Ureter (tissue), 1 donor: ENCODE measurements at places on chromosomes 3 and 15. TPM values are rescaled to one million over a fixed set of nuclear protein-coding genes. Genes with fewer than 3 reads are reported as not detected.

The ABCC5 gene
- total RNA-seq = 119 TPM

The GABRA5 gene
- not detected for total RNA-seq

The FAM43A gene
- 5.2 TPM for total RNA-seq

The GASK1A gene
- 14.6 TPM for total RNA-seq

The PGBD4 gene
- 1.5 TPM for total RNA-seq

The SATB1 gene
- total RNA-seq = 59.7 TPM

The STAB1 gene
- total RNA-seq = 191 TPM

The OR5H14 gene
- not detected for total RNA-seq

The NSUN3 gene
- total RNA-seq = 22.7 TPM

The GOLGA6A gene
- not detected for total RNA-seq

The RFTN1 gene
- total RNA-seq = 24.4 TPM

The MEGF11 gene
- not detected for total RNA-seq

The ERC2 gene
- 1.1 TPM for total RNA-seq

The KLHL40 gene
- not detected for total RNA-seq

The TP53BP1 gene
- total RNA-seq = 73.0 TPM

The GPR160 gene
- total RNA-seq = 62.1 TPM

The TP63 gene
- 133 TPM for total RNA-seq

The XIRP1 gene
- total RNA-seq = 0.13 TPM

The ATP10A gene
- 10.6 TPM for total RNA-seq

The MST1 gene
- total RNA-seq = 16.6 TPM

The NTRK3 gene
- 11.8 TPM for total RNA-seq

The PP2D1 gene
- not detected for total RNA-seq

The PIK3CB gene
- 41.5 TPM for total RNA-seq

The SPINK8 gene
- total RNA-seq = 12.0 TPM

The SV2B gene
- total RNA-seq = 2.3 TPM

The CADPS gene
- 1.1 TPM for total RNA-seq

The COL8A1 gene
- 30.2 TPM for total RNA-seq

The DNAH12 gene
- 0.70 TPM for total RNA-seq

The GOLGA8N gene
- total RNA-seq = 19.7 TPM

The SLC6A11 gene
- 4.1 TPM for total RNA-seq

The TRIM69 gene
- 25.7 TPM for total RNA-seq

The TRH gene
- total RNA-seq = not detected

The CHDH gene
- total RNA-seq = 0.60 TPM
